ENCODE measurements at places on chromosomes 6 and 20.
A peak's percentile ranks its signal among the peaks of the same experiment; 100 is the strongest.

GRCh38 chr6:161434921-161435747 is 161.3 kb upstream of the AGPAT4 start:
- DNase-seq = peak; percentile 96

DNA sequence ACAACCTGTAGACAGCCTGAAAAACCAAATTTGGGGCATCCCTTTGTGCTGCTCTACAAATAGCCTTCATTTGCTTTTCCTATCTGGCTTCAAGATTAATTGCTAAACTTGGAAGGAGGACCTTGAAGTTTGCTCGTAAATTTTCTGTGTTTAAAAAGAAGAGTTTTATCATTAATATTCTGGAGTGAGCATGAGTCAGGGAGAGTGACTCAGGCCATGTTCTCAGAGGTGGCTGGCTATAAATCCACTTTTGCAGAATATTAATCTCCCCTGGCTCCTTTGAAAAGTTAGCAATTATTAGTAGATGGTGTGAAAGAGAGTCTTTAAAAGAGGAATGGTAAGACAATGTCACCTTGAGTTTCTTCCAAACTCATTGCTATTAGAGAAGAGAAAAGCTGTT is 91.0 kb downstream of the ANKEF1 start:
- no peak for DNase-seq

DNA sequence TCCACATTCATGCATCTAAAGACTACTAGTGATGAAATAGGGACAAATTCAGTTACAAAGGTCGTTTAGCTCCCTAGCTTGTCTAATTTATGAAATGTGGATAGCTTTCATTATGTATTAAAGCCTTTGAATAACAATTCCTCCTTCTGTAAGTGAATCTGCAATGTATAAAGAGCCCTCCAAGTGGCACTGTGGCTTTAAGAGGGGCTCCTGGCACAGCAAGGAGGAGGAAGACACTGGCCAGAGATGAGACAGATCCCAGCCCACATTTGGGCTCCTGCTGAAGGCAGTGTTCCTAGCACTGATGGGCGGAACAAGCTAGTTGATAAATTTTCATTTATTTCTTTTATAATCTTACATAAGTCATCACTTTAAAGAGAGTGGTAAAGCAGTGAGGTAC is 17.6 kb upstream of the FUCA2 start:
- DNase-seq = no peak

GRCh38 chr20:41379551-41379950 is 12.9 kb upstream of the EMILIN3 start:
- DNase-seq = no peak

DNA sequence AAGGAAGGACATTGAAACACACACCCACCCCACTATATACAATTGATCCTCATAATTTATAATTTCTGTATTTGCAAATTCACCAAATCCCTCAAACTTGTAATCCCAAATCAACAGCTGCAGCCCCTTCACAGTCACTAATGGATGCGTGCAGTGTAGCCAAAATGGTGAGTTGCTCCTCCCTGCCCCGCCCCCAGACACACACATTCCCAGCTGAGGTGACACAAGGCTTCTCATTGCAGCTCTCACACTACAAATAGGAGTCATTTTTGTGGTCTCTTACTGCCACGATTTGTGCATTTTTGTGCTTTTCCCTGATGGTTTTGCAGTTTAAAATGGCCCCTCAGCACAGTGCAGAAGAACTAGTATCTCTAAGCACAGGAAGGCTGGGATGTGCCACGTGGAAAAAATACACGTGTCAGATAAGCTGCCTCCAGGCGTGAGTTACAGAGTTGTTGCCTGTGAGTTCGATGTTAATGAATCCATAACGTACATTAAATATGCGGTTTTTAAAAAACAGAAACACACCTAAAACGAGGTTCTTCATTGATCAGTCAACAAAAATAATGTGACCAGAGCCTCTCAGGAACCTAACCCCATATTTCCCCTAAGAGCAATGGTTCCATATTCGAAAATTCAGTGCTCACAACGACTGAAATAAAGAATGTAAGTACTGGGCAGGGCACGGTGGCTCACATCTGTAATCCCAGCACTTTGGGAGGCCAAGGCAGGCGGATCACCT is 8.2 kb downstream of the ATP9A start:
- no peak for DNase-seq

DNA sequence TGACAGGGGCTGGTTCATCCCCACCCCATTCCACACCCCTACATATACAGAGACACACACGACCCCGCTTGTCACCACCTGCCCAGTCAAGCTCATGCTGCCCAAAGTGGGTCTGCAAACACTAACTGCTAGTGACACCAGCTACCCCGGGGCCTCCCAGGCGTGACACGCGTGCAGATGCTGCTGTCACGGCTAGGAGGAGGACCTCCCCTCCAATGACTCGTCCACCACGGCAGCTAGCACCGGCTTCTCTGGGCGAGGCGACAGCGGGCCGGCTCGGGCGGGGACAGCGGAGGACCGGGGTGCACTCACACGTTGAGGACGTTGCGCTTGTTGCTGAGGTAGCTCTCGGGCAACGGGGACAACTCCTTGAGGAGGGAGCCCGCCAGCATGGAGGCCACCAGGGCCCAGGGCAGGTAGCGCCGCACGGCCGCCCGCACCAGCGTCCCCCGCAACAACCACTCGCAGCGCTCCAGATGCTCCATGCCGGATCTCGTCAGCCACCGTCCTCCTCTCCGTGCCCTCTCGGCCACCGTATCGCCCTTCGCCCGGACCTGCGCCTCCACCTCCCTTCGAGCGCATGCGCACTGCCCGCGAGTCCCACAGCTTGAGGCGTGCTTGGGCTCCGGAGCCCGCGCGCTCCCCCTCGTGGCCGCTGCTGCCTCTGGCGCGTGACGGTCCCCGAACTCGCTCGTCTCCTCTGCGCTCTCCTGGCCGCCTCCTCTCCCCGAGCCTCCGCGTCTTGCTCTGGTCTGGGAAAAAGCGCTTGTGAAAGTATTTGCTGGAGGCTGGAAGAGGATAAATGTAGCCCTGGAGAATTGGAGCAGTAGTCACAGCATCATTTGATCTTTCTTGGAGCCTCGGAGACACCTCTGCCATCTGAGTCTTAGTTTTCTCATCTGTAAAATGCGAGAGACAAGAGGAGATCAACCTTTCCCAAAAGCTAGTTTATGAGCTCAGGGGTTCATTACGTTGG is at the start of gene FITM2:
Gene FITM2, minus strand, starts transcription at position 539 of the 976 bp plus-strand sequence. Its CDS starts 54 bp downstream, at position 485.
- peak; percentile 91 for DNase-seq

DNA sequence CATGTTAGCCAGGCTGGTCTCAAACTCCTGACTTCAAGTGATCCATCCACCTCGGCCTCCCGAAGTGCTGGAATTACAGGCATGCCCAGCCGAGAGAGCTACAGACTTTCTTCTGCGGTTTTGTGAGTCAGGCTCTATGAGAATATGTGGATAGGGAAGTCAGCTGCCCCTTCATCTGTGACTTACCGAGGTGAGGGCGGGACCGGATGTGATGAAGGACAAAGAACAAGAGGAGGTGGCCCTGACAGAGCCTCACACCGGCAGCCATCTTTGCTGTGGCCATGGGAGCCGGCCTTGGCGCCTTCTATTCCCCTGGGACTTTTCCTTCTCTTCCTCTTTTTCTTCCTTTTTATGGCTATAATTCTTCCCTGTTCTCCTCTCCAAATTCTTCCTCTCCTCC is 67.0 kb downstream of the IYD start:
- no peak for DNase-seq

All from skeletal muscle cell (primary cell).